Kidney tubule cell (primary cell): ENCODE measurements at places on chromosomes 13 and 19.

GRCh38 chr13:102020611-102021216 is 381.1 kb downstream of the FGF14 start:
- peak; percentile 95 for DNase-seq

DNA sequence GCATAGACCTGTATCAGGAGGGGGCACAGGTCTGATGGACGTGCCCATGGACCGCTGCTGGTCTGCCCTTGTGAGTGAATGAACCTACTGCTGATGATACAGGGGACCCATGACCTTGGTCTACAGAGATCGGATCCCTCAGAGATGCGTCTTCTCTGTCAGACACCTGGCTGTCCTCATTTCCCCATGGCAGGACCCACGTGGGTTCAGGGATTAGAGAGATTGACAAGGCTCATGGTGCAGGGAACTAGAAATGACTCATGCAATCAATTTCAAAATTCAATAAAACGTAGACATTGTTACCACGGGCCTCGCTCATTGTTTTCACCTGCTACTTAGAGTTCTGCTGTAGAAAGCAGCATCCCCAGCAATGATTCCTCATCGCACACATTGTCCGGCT is 962 bp upstream of the TPRX1 start:
- no peak for DNase-seq

- peak; percentile 85 for DNase-seq
Observed at GRCh38 chr13:24053519-24054251, 106.8 kb upstream of the SPATA13 start.

- DNase-seq: peak; percentile 15
Observed at GRCh38 chr13:86572115-86572514, 772.9 kb upstream of the SLITRK6 start.

GRCh38 chr19:39444598-39445195 is 685 bp upstream of the SUPT5H start:
- peak; percentile 30 for DNase-seq

DNA sequence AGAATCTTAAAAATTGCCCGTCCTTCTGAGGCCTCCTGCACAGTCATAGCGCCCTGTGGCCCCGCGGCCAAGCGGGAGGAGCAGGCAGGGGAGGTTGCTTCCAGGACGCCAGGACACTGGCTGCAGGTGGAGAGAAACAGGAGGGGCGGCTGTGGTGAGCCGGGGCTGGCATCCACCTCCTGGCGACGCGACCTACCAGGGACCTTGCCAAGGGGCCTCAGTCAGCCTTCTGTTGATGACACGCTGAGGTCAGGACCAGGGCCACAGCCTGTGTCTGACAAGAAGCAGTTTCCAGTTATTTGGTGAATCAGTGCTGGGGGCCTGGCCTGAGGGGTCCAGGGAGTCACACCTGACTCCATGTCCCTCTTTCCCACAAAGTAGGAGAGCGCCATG is 13.3 kb upstream of the MKNK2 start:
- no peak for DNase-seq

DNA sequence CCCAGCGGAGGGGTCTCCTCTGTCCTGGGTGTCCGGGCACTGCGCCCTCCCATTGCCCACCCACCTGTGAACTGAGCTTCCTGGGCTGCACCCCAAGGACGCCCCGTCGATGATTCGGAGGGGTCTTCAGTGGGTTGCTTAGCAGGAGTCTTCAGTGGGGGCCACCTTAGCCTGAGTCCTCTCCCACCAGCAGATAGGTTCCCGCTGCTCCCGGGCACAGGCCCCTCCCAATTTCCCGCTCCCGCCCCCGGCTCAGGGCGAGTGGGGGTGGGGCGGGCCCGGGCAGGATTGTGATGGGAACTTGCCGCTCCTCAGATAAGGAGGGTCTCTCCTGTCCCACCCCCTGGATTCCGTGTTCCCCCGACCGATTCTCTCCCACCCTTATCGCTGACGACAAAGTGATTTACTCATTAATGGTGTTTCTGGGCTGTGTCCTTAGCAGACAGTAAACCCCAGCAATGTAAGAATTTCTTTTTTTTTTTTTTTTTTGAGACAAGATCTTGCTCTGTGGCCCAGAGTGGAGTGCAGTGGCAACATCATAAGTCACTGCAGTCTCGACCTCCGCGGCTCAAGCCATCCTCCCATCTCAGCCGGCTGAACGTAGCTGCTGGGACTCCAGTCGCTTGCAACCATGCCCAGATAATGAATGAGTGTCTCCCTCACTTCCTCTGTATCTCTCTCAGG is 655 bp upstream of the S1PR5 start:
- peak; percentile 13 for DNase-seq

DNA sequence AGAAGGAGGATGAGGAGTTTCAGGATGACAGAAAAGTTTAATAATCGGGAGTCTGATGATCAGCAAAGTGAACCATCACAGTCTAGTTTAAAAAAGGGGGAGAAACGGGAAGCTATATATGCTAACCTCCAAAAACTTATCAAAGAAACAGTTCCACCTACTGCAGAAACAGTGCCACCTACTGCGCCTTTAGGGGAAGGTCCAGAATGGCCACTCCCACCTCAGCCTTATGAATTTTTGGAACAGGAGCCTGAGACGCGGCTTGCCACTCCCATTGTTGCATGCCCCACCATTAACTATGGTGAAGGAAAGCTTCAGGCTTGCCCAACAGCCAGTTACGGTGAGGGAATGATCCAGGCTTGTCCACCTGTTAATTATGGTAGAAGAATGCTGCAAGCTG is 929.0 kb downstream of the SLITRK6 start:
- no peak for DNase-seq

DNA sequence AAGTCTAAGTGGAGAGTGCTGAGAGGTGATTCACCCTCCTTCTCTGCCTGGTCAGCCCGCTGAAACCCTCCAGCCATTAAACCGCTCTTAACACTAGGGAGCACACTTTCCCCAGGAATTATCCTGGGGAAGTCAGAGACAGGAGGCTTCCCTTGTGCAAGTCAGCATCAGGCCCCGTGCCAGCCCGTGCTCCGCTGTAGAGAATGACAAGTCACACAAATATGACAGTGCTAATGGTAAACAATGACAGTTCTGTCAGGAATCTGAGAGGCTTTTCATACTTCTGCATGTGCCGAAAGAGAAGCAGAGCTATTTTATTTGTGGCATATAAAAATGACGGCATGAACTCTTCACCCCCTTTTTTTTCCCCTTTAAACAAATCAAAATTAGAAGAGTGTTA is 816.9 kb upstream of the SLC10A2 start:
- DNase-seq: peak; percentile 99

DNA sequence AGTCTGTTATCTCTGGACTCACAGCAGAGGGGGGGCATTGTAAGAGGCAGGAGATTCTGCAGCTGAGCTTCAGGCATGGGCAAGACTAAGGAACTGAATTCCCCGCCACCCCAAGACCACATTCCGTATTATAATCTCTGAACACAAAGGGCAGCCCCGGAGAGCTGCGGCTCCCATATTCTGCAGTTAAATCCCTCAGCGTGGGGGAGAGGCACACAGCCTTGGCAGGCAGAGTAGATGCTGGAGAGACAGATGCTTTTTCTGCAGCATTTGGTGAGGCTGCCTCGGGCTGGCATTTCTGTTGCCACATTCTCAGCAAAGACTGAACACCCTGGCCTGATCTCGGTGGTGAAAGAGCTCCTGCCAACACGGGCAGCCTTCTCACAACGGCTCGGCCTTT is 12.9 kb downstream of the CHAF1A start:
- no peak for DNase-seq

DNA sequence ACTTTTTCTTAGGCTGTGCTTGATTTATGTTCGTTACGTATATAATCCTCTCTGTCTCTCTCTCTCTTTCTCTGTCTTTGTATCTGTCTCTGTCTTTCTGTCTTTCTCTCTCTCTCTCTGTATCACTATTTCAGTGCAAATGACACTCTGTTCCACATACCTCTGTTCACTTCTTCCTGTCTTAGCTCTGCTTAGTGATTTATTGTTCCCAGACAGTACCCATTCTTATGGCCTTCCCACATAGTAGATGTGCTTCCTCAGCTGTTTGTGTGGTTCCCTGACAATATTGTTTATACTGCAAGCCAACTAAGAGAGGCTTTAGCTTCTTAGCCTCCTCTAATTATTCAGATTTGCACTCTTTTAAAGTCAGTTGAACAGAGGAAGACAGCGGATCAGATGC is 1244.2 kb downstream of the DIAPH3 start:
- DNase-seq: no peak

- no peak for DNase-seq
Observed at GRCh38 chr13:72552731-72553130, 174.7 kb downstream of the MZT1 start.

DNA sequence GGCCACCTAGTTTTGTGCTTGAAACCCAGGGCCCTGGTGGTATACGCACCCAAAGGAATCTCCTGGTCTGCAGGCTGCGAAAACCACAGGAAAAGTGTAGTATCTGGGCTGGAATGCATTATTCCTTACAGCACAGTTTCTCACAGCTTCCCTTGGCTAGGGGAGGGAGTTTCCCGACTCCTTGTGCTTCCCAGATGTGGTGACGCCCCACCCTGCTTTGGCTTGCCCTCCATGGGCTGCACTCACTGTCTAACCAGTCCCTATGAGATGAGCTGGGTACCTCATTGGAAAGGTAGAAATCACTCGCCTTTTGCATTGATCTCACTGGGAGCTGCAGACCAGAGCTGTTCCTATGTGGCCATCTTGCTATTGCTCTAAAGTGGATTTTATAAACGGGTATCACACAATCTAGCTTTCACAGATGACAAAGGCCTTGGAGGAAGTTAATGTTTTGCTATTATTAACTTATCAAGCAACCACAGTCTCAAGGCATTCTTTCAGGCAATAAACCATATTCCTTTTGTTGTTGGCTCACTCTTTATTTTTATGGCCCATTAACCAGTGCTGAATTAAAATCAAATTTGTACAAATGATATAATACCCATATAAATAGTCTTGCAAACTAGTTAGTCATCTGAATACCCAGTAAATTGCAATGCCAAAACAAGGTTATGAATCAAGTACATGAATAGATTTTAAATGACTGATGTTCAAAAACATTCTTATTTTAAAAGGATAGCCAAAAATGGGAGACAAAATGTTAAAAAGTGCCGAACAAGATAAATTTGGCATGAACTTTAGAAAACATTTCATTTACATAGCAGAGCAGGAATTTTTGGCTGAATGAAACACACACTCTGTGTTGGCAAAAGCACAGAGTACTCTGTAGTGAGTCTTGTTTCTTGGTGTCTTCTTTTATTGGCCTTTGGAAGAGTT is 475.4 kb upstream of the ARGLU1 start:
- peak; percentile 78 for DNase-seq

GRCh38 chr19:35733180-35734125 is 8.8 kb downstream of the IGFLR1 start:
- DNase-seq: no peak

DNA sequence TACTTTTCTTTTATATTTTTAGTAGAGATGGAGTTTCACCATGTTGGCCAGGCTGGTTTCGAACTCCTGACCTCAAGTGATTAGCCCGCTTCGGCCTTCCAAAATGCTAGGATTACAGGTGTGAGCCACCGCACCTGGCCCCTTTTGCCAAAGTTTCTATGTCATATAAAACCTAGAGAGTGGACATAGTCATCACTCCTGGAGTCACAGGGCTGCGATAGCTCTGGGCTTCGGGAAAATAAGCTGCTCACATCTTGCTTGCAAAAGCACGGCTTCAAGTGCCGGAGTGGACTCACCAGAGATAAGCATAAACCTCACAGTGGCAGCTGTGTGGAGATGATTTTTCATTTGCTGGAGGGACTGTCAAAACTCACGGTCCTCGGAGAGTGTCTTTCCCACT is 171.2 kb downstream of the TEX29 start:
- DNase-seq: no peak

DNA sequence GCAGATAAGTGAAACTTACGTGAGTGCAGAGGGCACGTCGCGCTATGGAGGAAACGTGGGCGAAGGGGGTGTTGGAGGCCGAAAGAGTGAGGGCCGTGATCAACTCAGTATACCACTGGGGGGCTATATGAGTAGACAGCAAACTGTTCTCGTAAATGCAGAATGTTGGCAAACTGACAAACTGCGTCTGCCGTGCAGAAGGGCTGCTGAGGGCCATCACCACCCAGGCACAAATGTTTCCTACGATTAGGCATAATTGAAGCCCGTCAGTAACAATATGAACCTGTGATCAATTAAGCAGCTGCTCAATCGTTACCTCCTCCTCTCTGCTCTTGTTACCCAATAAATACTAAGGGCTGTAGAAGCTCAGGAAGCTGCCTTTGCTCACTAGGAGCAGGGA is 17.3 kb upstream of the MADCAM1 start:
- no peak for DNase-seq

GRCh38 chr19:15292847-15293582 is 39.3 kb downstream of the BRD4 start:
- DNase-seq: no peak

DNA sequence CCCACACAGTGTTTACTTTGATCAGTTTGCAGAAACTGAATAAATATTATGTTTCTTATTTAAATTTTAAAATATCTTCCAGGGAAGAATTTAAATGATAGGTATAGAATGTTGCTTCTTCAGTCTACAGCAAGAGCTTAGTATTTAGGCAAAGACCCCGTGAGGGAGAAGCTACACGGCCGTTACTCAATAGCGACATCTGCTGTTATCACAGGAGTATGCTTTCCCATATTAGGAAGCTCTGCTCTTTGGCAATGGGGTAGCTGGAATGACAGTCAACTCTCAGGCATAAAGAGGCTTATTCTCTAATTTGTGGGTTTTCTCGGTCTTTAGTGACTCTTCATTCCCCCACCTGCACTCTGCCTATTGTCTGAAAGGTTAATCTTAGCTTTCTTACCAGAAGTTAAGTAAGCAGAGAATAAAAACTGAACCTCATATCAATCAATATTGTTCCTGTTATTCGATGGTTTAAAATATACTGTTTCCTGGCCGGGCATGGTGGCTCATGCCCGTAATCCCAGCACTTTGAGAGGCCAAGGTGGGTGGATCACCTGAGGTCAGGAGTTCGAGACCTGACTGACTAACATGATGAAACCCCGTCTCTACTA is 13.2 kb upstream of the LHFPL6 start:
- DNase-seq: peak; percentile 58

GRCh38 chr13:20348018-20348417 is 115.9 kb upstream of the GJB6 start:
- no peak for DNase-seq

DNA sequence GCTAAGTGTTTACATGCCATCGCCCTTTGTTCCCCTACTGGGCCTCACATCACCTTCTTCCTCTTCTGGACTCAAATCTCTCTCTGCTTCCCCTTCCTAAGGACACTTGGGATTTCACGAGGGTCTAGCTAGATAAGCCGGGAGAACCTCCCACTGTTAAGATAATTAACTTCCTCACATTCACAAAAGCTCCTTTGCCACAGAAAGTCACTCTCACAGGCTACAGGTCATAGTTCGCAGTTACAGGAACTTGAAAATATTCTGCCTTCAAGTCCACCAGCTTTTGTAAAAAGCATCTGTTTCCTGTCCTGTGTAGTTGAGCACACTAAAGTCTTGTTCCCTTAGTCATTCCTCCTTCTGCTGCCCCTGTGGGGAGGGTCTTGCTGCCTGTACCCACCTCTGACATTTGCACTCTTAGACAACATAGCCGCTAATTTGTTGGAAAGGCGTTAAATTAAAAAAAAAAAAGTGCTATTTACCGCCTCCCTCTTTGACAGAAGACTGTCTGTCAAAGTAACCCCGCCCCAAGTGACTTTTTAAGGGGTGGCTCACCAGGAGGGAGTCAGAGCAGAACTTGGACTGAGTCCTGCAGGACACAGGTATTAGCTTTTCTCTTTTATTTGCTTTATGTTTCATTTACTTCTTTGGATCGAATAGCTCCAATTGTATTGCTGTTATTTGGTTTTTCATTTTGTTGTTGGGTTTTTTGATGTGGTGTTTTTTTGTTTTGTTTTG is 26.8 kb upstream of the CEACAM21 start:
- no peak for DNase-seq

- DNase-seq: no peak
Observed at GRCh38 chr19:16888629-16889365, at the start of gene F2RL3. Gene F2RL3 (plus strand): TSS chr19:16888999. CDS start chr19:16889190, 191 bp downstream.
